ENCODE measurements at places on chromosomes 6 and 20. TPM values are rescaled to one million over a fixed set of nuclear protein-coding genes. Genes with fewer than 3 reads are reported as not detected.
A peak's percentile ranks its signal among the peaks of the same experiment; 100 is the strongest.

The WFDC5 gene
- not detected for total RNA-seq

The OR14J1 gene
- total RNA-seq, result not detected

The GPR6 gene
- total RNA-seq, result not detected

The SIRPA gene
- total RNA-seq, result 25.6 TPM

The CALHM4 gene
- not detected for total RNA-seq

DNA sequence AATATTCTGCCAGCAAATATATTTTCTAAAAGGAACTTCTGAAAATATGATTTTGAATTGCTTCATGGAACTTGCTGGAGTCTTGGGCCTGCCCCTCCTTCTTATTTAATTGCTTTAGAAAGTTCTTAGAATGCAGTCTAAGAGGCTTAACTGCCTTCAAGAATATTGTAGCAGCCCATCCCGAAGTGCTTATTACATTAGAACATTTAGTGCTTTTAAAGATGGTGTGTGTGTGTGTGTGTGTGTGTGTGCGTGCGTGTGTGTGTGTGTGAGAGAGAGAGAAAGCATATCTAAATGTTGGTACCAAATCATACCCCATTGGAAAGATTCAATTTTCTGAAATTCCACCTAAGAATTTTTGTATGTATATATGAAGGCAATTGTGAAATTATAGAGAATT, 193.5 kb downstream of the SLC24A3 start:
- DNase-seq, result no peak
- H3K4me3 ChIP-seq, result no peak overlapping the region
- H3K36me3 ChIP-seq, result no peaks in the 10 kb centered on the region
- H3K27ac ChIP-seq, result no peak overlapping the region
- no peaks in the 10 kb centered on the region for H3K4me1 ChIP-seq

DNA sequence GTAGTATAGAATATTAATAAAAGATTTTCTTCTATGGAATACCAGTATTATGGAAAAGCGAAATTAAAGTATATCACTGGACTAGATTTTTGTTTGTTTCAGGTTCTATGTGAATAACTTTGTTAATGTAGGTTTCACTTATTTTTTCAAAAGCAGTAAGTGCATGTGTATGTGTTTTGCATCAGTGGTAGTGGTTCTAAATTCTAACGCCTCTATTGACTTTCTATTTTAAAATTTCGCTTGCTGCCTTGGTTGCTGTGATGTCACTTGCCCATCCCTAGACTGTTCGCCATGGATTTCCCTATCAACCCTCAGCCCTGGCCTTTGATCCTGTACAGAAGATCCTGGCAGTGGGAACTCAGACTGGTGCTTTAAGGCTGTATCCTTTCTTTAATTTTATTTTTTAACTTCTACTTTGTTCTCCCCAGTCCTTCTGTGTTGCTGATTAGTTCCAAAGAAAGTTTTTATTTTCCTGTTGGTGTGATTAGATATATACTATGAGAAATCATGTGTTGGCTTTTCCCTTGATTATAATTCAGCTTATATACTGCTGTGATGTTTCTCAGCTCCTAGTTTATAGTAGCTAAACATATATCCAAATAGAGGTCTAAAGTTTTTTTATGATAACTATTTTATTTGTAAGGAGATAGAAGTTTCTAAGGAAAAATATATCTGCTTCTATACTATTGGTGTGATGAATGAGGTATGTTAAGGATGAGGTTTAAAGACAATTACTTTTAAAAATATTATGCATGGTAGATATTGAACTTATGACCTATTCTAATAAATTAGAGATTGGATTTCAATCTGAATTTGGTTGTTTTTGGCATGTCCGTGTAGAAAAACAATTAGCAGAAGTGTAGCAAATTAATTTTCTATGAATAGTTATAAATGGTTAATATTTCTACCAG, 1.7 kb downstream of the STXBP5 start:
- peak overlapping the region; percentile 97 for H3K4me3 ChIP-seq
- H3K4me1 ChIP-seq, result peaks cover 55% of the 10 kb centered on the region
- DNase-seq, result no peak
- peaks cover 2% of the 10 kb centered on the region for H3K36me3 ChIP-seq
- H3K27me3 ChIP-seq, result no peaks in the 10 kb centered on the region

- H3K4me3 ChIP-seq, result no peak overlapping the region
- no peak overlapping the region for H3K27ac ChIP-seq
- H3K27me3 ChIP-seq, result no peaks in the 10 kb centered on the region
- peaks cover 28% of the 10 kb centered on the region for H3K4me1 ChIP-seq
- DNase-seq, result no peak
Measured at GRCh38 chr6:105429676-105430075, 26.8 kb upstream of the PREP start.

GRCh38 chr6:9511157-9511556, 903.7 kb downstream of the TFAP2A start:
- H3K4me3 ChIP-seq, result no peak overlapping the region
- H3K36me3 ChIP-seq, result peaks cover 1% of the 10 kb centered on the region
- no peak for DNase-seq
- no peak overlapping the region for H3K27ac ChIP-seq
- no peaks in the 10 kb centered on the region for H3K27me3 ChIP-seq

GRCh38 chr20:45346291-45346718, 1.9 kb downstream of the SDC4 start:
- H3K4me1 ChIP-seq, result peaks cover 69% of the 10 kb centered on the region
- H3K4me3 ChIP-seq, result no peak overlapping the region
- no peak for DNase-seq
- H3K36me3 ChIP-seq, result no peaks in the 10 kb centered on the region

DNA sequence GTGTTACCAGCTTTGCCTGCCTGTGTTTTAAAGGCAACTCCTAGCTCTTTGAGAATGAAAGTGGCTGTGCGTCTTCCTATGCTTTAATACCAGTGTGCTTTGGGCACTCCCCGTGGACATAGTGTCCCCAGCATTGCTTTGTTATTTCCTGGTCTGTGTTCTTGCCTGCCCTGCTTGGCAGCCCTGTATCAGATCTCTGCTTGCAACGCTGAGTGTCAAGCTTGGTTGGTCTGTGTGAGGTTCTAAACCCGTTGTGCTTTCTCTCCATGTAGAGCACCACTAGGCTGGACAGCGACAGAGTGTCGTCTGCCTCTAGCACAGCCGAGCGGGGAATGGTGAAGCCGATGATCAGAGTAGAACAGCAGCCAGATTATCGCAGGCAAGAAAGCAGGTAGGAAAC, 80.2 kb downstream of the AFDN start:
- H3K27me3 ChIP-seq, result no peaks in the 10 kb centered on the region
- H3K4me3 ChIP-seq, result no peak overlapping the region
- peaks cover 4% of the 10 kb centered on the region for H3K4me1 ChIP-seq
- DNase-seq, result no peak

DNA sequence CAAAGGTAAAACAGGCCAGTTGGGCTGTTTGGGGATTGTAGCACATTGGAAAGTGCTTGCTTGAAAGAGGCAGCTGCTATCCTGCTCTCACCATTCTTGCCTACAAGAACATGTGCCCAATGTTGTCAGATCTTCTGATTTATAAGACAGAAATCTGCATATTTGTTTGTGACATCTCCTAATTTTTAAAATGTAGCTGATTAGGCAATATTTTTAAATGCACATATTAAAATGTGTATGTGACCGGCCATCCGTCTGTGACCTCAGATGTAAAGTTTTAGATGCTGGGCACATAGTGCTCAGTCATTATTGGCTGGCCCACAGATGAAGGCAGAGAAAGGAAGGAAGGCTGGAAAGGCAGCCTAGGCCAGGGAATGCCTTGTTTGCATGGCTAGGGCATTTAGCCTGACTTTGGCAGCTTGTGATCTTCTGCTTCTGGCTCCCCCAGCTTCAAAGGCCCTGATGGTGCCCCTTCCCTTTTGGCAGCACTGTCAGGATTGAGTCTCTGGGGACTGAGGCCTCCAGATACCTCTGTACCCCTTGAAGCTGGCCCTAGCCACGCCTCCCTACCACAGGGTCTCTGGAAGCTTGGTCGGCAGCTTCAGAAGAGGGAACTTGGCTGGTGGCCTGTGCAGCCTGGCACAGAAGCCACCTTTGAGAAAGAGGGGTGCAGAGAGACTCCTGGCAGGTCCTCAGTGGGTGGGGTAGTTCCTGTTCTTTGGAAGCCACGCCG, 6.4 kb downstream of the SNPH start:
- H3K27me3 ChIP-seq, result no peaks in the 10 kb centered on the region
- no peak overlapping the region for H3K27ac ChIP-seq
- H3K4me3 ChIP-seq, result no peak overlapping the region
- H3K36me3 ChIP-seq, result peaks cover 1% of the 10 kb centered on the region
- DNase-seq, result no peak
- peaks cover 7% of the 10 kb centered on the region for H3K4me1 ChIP-seq

GRCh38 chr6:140601021-140601808, 1226.8 kb upstream of the CITED2 start:
- peaks cover 52% of the 10 kb centered on the region for H3K4me1 ChIP-seq
- H3K27me3 ChIP-seq, result no peaks in the 10 kb centered on the region
- H3K4me3 ChIP-seq, result no peak overlapping the region
- no peaks in the 10 kb centered on the region for H3K36me3 ChIP-seq
- H3K27ac ChIP-seq, result peak overlapping the region; percentile 57

DNA sequence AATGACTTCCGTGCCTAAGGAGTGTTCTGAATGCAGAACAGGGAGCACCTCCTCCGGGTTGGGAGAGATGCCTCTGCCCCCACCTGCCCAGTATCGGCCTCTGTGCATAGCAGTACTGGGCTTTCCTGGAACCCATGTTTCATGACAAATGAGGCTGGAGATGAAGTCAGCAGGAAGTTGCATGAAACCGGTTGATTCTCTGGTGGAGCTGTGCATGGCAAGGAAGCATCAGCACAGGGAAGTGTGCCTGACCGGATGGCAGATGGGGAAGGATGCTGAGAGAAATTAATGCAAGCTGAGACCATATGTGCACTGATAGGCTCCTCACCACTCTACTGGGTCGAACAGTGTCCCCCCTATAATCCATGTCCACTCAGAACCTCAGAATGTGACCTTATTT, 155.5 kb downstream of the CDH26 start:
- DNase-seq, result no peak
- H3K27me3 ChIP-seq, result peaks cover 14% of the 10 kb centered on the region
- H3K36me3 ChIP-seq, result no peaks in the 10 kb centered on the region
- H3K4me1 ChIP-seq, result no peaks in the 10 kb centered on the region

DNA sequence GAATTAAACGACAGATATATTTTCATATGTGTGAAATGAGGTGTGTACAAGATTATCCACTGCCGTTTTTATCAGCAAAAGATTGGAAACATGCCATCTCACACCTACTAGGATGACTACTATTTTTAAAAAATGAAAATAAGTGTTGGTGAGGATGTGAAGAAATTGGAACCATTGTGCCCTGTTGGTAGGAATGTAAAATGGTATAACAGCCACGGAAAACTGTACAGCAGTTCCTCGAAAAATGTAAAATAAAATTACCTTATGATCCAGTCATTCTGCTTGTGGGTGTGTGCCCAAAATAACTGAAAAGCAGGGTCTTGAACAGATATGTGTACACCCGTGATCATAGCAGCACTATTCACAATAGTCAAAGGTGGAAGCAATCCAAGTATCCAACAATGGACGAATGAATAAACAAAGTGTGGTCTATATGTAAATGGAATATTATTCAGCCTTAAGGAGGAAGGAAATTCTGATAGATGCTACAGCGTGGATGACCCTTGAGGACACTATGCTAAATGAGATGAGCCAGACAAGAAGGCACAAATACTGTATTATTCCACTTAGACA, 27.0 kb upstream of the CCN5 start:
- H3K27me3 ChIP-seq, result no peaks in the 10 kb centered on the region
- peaks cover 2% of the 10 kb centered on the region for H3K36me3 ChIP-seq
- DNase-seq, result no peak
- H3K4me3 ChIP-seq, result no peak overlapping the region
- peaks cover 38% of the 10 kb centered on the region for H3K4me1 ChIP-seq

- H3K4me3 ChIP-seq, result no peak overlapping the region
- no peak for DNase-seq
- peaks cover 26% of the 10 kb centered on the region for H3K4me1 ChIP-seq
- H3K36me3 ChIP-seq, result no peaks in the 10 kb centered on the region
Measured at GRCh38 chr6:158229823-158230222, 61.7 kb downstream of the GTF2H5 start.

GRCh38 chr6:107578642-107579341, 88.9 kb downstream of the SOBP start:
- no peak overlapping the region for H3K27ac ChIP-seq
- no peaks in the 10 kb centered on the region for H3K36me3 ChIP-seq
- DNase-seq, result no peak
- H3K4me3 ChIP-seq, result no peak overlapping the region
- H3K4me1 ChIP-seq, result no peaks in the 10 kb centered on the region
- no peaks in the 10 kb centered on the region for H3K27me3 ChIP-seq

GRCh38 chr6:139699911-139700310, 325.5 kb upstream of the CITED2 start:
- H3K27ac ChIP-seq, result no peak overlapping the region
- H3K4me3 ChIP-seq, result no peak overlapping the region
- no peaks in the 10 kb centered on the region for H3K27me3 ChIP-seq
- H3K36me3 ChIP-seq, result no peaks in the 10 kb centered on the region
- no peak for DNase-seq

GRCh38 chr6:72864799-72865198, 242.9 kb downstream of the KCNQ5 start:
- no peak overlapping the region for H3K4me3 ChIP-seq
- DNase-seq, result no peak
- peaks cover 53% of the 10 kb centered on the region for H3K4me1 ChIP-seq
- peaks cover 2% of the 10 kb centered on the region for H3K27me3 ChIP-seq
- no peak overlapping the region for H3K27ac ChIP-seq

Data from chondrocyte (in vitro differentiated cells).